ENCODE measurements at places on chromosomes 5 and 9.
A peak's percentile ranks its signal among the peaks of the same experiment; 100 is the strongest.

DNA sequence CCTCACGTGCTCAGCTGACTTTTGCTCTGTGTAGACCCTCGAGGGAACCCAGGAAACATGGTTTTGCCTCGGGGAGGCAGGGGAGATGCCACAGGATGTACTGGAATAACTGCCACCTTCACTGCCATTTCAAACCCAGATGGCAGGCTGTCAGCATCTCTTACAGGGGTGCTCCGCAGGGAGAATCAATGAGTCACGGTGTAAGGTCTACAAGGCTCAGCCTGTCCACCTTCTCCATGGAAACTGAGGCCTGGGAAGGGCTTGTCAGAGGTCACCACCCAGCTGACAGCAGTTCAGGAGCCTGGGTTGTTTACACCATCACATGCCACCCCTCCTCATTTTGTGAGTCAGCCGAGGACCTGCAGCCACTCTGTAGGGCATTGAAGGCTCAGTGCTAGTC is 30.8 kb downstream of the DAB2IP start:
- no peak for DNase-seq

GRCh38 chr5:152349683-152350526 is 55.2 kb downstream of the NMUR2 start:
- no peak for DNase-seq

DNA sequence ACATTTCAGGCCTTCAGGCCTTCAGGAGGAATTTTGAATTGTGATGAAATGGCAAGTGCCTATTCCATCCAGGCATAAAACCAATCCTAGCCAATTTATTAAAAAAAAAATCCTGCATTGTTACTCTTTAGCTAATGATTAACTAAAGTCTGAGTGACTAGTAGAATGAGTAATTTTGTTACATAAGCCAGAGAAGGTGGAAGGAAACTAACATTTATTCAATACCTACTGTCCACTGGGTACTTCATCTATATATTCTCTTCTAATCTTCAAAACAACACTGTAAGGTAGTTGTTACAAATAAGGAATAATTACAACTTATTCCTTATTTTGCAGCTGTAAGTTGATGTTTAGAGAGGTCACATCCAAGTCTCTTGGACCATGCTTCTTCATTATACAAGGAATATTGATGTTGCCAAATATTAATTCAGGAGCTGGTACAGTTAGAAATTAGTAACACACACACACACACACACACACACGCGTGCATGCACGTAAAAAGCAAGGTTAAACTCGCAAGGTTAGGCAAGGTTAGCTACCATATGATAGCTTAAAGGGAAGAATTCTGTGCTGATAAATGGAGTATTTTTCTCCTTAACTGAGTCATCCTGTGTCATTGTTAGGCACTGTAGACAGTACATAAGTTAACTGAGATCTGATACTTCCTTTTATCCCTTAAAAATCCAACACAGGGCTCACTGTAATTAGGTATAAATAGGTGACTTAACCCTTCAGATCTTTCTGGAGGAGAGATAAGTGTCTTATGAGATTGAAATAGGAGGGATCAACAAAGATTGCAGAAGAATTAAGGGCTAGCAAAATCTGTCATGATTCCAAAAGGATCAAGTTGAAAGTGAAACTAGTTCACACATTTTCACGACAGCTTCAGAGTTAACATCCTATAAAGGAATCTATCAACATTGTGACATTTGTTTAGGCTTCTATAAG is 596.9 kb downstream of the PDE4D start:
- no peak for DNase-seq

GRCh38 chr9:21110708-21111576 is 30.7 kb downstream of the IFNW1 start:
- DNase-seq, result peak; percentile 77

- DNase-seq, result no peak
These were observed 24.4 kb downstream of the SMARCA2 start for GRCh38 chr9:2039294-2040180.
